CD4-positive, alpha-beta T cell treated with Interleukin-15 for 4 hours (primary cell): ENCODE measurements at places on chromosomes 4 and X.

GRCh38 chrX:24037729-24038128, 10.7 kb upstream of the KLHL15 start:
- DNase-seq, result no peak

- no peak for DNase-seq
These were observed 321.3 kb downstream of the RAB28 start for GRCh38 chr4:13162886-13163285.

DNA sequence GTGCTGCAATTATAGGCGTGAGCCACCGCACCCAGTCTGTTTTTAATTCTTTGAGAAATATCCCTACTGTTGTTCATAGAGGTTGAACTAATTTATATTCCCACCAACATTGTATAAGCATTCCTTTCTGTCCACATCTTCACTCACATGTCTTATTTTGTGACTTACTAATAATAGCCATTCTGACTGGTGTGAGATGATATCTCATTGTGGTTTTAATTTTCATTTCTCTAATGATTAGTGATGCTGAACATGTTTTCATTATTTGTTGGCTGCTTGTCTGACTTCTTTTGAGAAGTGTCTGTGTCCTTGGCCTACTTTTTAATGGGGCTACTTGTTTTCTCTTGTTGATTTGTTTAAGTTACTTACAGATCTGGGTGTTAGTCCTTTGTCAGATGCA, 310.9 kb upstream of the MAOA start:
- DNase-seq, result no peak

DNA sequence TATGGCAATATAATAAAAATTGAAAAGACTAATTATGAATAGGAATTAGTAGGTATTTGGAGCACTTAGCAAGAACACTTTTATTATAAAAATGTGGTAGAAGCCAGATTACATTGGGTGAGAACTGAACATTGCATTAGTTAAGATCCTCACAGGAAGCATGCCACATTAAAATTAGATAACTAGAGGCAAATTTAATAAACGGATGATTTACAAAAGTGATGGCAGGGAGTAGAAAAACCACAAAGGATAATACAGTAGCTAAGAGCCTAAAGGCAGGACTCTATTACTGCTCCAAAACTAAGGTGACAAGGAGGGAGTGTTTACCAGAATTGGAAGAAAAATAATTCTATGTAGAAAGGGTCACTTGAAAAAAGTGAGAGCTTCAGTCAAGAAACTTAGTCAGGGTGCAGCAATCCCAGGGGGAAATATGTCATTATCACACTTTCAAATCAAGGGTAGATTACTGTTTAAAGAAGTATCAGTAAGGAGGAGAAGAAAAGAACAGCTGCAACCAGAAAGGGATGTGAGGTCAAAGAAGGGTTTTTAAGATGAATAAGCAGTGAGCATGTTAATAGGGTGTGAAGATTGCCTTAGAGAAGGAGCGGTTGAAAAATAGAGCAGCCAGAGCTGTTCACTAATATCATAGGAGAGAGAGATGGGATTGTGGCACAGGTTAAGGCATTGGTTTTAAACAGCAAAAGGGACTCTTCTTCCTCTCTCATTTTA, 84.6 kb downstream of the NDST4 start:
- DNase-seq, result no peak

DNA sequence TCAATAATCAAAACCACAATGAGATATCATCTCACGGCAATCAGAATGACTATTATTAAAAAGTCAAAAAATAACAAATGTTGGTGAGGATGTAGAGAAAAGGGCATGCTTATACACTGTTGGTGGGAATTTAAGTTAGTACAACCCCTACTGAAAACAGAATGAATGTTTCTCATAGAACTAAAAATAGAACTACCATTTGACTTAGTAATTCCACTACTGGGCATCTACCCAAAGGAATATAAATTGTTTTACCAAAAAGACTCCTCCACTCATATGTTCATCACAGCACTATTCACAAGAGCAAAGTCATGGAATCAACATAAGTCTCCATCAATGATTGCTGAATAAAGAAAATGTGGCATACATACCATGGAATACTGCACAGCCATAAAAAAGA, 278.1 kb upstream of the ARSJ start:
- no peak for DNase-seq

DNA sequence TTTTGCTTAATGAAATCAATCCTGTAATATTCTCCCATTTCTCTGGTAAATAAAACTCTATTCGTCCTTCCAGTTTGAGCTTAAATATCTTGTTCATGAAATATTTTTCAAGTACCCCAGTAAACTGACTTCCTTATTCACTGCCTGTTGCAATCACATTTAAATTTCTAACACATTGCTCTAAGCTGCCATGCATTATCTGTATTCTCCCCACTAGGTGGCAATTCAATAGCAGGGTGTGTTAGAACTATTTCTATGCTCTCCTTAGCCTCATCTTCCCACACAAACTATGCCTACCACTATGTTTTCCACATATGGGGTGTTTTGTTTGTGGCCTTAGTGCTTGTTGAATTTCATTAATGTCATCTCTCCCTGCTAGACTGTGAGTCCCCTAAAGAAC, 377.1 kb upstream of the HS3ST1 start:
- no peak for DNase-seq

DNA sequence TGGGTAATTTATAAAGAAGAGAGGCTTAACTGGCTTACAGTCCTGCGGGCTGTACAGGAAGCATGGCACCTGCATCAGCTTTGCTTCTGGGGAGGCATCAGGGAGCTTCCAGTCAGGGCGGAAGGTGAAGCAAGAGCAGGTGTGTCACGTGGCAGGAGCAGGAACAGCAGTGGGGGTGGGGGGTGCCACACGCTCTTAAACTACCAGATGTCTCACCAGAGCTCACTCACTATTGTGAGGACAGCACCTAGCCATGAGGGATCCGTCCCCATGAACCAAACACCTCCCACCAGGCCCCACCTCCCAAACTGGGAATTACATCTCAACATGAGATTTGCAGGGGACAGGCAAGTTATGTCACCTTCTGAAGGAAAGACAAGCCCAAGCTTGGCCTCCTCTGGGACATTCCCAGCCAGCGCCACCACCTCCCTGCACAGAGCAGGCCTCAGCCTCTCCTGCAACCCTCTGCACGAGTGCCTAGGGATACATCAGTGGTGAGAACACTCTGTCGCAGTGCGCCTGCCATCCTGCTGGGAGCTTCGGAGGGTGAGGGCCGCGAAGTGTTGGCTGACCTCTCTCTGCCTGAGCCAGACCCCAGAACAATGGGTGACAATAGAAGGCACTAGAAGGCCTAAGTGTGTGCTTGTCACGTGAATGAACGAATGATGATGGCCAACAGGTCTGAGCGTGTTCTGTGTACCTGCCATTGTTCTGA, 244.3 kb downstream of the EVC2 start:
- no peak for DNase-seq

DNA sequence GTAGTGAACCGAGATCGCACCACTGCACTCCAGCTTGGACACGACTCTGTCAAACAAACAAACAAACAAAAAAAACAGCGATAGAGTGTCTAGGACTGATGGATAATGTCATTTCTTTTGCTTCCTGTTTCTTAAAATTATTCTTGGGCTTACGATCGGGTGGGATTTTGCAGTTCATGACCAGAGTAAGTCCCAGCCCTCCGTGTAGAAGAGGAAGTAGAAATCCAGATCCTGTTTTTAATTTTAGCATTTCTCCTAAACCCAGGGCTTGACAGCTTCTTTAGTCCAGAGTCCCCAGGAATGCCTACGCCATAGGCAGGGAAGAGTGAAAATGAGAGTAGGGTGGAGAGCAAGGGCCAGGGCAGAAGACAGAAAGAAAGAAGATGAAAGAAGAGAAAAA, 94.3 kb downstream of the HPRT1 start:
- DNase-seq, result no peak

DNA sequence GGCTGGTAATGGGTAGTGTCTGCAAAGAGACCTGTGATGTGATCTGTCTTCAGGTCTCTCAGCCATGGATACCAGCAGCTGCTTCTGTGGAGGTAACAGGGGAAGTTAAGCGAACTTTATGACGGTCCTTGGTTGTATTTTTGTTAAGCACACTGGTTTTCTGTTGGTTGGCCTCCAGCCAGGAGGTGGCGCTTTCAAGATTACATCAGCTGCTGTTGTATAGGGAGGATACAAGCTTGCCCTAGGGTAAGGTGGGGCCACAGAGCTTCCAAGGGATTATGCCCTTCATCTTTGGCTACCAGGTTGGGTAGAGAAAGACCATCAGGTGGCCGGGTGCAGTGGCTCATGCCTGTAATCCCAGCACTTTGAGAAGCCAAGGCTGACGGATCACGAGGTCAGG, 834.2 kb upstream of the GALNTL6 start:
- DNase-seq, result no peak
